Stimulated activated CD4-positive, alpha-beta T cell treated with anti-CD3 and anti-CD28 coated beads, Interleukin-1b, Interleukin-23, amount 100 ng/mL, for 4 hours (primary cell): ENCODE measurements at places on chromosomes 5 and 9.

DNA sequence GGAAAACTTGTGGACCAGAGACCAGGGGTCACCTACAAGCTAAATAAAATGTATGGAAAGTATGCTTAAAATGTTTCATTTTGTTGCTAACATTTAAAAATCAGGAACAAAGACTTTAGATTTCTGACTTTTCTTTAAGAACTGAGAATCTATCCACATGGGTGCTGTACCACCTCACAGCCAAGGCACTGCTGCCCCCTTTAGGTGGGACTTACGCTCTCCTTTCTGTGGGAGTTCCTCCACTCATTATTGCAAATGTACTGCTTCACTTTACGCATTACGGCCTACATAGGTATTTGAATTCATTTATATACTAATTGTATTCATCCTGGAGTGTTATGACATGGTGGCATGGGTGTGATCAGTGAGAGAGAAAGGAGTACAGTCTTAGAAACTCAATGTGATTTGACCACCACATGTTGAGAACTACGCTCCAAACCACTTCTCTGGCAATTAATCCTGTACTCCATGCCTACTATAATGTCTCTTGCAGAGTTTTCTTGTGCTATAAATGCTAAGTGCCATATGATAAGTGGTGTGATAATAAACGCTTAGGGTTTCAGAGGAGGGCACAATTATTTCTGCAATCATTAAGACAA lies 24.7 kb upstream of the CETN3 start:
- DNase-seq = peak; percentile 13

GRCh38 chr5:56479126-56479525 lies 246.0 kb upstream of the ANKRD55 start:
- no peak for DNase-seq

GRCh38 chr5:51644976-51645375 lies 261.7 kb downstream of the ISL1 start:
- no peak for DNase-seq

- DNase-seq = no peak
Observed at GRCh38 chr5:120382833-120383232, 81.3 kb upstream of the PRR16 start.

DNA sequence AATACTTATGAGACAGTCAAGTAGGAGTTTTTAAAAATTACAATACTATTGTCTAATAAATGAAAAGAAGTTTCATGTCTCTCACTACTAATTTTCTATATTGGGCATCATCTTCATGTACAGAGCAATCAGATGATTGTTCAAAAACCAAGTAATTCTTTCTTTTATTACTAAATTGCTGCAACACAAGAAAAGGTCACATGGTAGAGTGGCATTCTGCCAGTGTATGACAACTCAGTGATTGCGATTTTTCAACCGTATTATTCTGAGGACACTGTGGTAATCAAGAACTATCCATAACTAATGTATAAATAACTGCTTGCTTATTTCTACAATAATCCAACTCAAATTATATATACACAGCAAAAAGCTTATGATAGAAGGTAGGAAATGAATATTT lies 96.7 kb upstream of the GRHPR start:
- DNase-seq = no peak
